ENCODE measurements at places on chromosomes 6 and 20.

DNA sequence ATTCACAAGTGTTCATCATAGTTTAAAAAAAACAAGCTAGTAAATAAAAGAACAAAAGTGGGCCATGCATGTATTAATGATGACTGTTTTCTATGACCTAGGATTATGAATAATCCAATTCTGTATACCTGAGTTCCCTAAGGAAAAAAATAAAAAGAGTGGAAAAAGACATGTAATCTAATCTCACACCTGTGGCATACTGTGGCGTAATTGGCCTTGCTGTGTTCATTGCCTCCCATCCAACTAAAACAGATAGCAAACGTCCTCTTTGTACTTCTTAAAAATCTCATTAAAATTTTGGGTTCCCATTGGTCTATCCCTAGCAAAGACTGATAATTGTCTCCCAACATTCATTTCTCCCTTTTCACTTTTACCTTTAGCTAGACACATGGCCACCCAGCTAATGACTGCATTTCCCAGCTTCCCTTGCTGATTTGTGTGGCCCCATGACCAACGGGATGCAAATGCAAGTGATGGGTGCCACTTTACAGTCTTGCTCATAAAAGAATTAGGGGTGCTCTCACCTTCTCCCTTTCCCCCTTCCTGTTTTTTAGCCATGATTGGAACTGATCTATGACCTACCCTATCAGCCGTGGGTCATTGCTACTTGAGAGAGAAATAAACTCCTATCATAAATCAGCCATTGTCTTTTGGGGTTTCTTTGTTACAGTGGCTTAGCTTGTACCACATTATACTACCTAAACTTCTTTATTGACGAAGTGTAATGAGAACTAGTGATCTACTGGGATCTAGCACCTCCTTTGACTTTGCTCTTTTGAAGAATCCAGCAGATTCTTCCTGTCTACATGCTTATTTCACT, 32.0 kb upstream of the TBC1D22B start:
- DNase-seq = no peak

- DNase-seq = peak; percentile 26
Observed at GRCh38 chr6:129567374-129567773, 142.6 kb downstream of the ARHGAP18 start.

- no peak for DNase-seq
Observed at GRCh38 chr6:33156561-33156960, 35.7 kb downstream of the COL11A2 start.

DNA sequence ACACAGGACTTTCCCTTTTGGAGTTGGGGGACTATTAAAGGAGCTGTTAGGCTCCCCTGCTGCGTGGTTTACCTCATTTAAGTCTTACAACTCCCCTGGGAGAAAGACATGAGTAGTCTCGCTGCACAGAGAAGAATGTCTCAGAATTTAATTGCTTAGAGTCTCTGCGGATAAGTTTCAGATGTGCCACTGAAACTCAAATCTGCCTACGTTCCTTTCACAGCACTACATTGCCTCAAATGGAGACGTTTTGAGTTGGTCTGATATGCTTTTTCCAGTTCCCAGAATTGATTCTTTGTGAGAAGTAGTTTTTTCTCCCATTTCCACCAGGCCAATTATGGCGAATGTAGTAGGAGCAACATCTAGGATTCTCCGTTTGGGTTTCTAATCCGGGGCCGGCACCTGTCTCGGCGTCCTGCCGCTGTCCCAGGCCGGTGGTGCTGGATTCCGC, 532 bp upstream of the SLC35F1 start:
- DNase-seq = no peak

GRCh38 chr20:62549499-62550086, 73.8 kb upstream of the GATA5 start:
- no peak for DNase-seq

DNA sequence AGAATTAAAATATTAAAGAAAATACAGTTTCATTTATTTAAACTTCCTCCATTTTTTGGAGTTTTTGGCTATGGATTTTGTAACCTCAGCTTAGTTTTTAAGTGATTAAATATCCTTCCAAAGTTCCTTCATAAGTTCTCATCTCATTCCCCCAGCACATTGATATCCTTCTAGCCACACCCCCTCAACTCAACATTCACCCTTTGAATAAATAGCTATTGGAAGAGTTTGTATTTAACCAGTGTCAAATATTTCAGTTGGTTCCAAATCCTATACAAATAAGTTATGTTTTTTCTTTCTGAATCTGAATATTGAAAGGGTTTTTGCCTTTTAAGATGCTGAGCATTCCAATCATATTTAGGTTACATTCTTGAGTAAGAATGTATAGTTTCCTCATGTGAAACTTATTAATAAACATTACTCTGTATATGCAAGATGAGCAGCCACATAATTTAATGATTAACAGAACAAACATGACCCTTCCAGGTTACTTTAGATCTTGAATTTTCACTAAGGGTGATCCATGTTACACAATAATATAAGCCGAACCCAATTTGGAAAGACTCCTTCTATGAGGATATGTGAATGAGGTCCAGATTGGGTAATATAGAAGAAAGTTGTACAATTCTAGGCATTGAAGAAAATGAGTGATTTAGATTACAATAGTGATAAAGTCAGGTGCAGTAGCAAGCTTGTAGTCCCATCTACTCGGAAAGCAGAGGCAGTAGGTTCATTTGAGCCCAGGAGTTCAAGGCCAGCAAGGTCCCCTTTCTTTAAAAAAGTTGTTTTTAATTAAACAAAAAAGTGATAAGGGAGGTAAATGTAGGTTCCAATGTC, 13.6 kb downstream of the GLYATL3 start:
- no peak for DNase-seq

DNA sequence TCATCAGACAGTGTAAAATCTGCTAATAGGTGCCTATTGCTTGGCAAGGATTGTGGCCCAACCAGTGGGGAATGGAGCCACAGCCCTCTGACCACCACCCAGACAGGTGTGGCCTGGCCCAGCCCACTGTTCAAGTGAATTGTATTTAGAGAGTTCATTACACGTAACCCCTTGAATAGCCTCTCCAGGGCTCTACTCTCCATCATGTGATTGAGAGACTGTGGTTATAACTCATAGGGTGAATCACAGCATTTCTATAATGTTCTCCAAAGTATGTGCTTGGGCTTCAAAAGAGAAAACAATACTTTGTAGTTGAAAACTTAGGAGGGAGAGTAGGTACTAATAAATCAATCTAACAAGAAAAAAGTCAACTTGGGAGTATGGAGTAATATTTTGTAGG, 38.4 kb downstream of the ALDH8A1 start:
- peak; percentile 50 for DNase-seq

DNA sequence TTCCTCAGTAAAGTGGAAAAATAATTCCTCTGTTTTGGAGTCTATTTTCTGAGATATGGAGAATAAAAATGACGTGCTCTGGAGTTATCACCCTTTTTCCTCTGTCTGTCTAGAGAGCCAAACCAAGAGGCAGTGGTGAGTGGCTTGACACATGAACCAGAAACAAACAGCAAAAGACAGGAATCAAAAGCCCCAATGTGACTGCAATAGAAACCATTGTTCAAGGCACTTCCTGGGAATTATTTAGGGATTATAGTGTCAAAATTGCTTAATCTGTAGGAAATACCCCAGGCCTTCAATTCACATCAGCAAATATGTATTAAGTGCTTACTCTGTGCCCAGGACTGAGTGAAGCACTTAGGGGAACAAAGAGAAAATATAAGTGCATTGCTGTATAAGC, 560.4 kb upstream of the JAG1 start:
- DNase-seq = no peak

- no peak for DNase-seq
Observed at GRCh38 chr6:161360520-161360919, 86.7 kb upstream of the AGPAT4 start.

- peak; percentile 41 for DNase-seq
Observed at GRCh38 chr6:3603340-3604130, 146.7 kb upstream of the SLC22A23 start.

DNA sequence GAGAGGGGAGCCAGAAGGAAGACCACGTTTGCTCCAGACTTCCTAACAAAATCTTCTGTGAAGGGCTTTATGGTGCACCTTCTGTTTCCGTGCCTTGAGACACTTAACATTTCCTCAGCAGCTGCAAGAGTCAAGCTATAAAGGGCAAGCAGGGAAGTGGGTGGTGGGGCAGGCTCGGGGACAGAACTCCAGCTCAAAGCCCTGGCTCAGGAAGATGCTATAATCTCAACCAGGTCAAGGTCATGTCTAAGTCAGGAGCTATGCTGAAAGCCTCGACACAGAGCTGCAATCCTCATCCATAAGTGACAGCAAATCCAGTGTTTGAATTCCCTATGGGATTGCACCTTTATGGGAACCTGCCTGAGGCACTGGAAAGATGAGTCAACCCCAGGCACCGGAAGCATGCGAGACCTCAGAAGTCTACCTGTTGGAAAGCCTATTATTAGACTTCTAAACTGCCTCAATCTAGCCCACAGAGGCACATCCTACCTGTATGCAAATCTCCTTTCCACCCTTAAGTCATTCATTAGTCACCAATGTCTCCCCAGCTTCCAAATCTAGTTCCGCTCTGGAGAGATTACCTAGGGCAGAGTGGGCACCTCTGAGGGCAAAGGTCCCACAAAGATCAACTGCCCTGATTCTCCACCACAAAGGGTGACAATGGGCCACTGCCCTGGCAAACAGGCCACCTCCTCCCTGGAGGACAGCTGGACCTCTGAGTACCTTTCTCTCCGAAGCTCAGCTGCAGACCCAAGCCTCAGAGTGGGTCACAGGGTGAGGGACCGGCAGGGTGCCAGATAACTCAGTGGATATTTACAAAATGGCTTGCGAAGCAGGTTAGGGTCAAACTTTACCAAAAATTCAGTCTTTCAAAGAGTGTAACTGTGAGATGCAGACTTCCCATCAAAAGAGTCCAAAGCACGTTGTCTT, 287.0 kb downstream of the CDC5L start:
- no peak for DNase-seq

DNA sequence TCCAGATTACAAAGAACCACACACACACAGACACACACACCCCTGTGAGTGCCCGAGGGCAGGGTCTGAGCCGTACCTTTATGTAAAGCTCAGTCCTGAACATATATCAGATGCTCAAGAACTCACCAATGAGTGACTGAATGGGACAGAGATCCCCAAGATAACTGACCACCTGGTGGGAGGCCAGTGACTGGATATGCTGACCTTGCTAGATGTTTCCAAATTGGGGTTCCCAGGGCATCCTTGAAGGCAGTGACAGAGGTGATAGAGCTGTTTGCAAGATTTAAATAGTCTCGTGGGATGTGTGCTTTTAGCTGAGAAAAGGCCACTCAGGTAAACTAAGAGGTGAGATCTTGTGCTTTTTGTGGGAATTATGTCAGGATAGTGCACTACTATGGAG, 39.3 kb downstream of the KCNK17 start:
- DNase-seq = no peak

- DNase-seq = no peak
Observed at GRCh38 chr6:12001004-12001705, 11.0 kb upstream of the HIVEP1 start.

GRCh38 chr20:42359617-42360016, 741.4 kb upstream of the CHD6 start:
- no peak for DNase-seq

- no peak for DNase-seq
Observed at GRCh38 chr6:46983007-46983411, 59.1 kb downstream of the ADGRF1 start.

DNA sequence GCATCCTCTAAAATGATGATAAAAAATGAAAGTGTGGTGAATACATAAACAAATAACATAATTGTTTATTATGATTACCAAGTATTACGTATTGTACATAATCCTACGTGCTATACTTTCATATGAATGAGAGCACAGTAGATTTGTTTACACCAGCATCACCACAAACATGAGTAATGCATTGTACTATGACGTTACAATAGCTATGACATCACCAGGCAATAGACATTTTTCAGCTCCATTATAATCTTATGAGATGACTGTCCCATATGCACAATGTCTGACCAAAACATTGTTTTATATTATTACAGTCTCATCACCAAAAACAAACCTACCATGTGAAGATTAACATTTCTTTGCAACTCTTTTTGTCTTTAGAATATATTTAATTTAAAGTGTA, 225.7 kb upstream of the TENT5A start:
- DNase-seq = no peak

- no peak for DNase-seq
Observed at GRCh38 chr6:73177221-73177944, 47.9 kb downstream of the KHDC1L start.

GRCh38 chr6:15102241-15102640, 143.6 kb upstream of the JARID2 start:
- DNase-seq = no peak

- DNase-seq = peak; percentile 68
Observed at GRCh38 chr6:85580878-85581267, 12.8 kb downstream of the SNX14 start.

DNA sequence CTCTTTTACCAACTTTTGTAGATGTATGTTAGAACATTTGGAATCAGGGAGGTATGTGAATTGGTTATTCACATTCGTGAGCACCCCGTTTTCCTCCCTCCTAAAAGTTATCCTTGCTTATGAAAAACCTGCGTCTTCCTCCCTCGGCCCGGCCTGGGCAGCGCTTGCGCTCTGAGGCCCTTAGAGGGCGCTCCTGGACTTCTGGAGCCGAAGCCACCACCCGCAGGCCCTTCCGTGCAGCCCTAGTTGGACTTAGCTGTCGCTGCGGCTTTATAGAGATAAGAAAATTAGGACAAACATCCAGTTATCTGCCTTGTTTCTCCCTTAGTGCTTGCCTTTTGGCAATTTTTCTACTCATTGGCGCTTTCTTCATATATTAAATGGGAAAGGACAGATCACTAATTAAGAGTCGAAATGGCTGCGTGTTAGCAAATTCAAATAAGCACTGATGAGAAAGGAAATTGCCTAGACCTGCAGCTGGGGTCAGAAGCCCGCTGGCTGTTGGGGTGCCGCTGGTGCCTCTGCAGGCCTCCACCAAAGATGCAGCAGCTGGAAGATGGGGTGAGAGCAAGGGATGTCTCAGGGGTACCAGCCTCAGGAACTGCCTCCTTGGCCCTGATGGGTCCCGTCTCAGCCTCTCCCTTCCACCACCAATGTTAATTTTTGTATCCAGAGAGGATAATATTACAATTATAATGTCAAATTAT, 5.2 kb downstream of the FNDC1 start:
- peak; percentile 86 for DNase-seq

DNA sequence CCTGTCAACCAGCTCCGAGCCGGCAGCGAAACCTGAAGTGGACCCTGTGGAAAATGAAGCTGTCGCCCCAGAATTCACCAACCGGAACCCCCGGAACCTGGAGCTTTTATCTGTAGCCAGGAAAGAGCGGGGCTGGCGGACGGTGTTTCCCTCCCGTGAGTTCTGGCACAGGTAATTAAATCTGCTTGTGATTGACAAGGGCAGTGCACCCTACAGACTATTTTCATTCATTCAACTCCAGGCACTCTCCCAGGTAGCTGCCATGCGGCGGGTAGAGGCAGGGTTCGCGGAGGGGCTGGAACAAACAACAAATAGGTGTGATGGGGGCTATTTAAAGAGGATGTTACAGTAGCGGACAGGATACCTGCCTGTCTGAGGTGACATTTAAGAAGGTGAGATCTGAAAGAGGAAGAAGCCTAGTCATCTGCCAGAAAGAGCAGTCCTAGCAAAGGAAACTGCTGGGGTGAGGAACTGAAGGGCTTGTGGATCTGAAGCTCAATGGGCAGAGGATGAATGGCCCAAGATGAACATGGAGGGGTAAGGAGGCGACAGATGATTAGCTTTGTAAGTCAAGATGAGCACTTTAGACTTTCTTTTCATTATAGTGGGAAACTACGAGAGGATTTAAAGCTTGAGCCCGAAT, 810 bp downstream of the MRPL18 start:
- no peak for DNase-seq

Data from cardiac muscle cell (in vitro differentiated cells and primary cell).